ENCODE measurements at places on chromosomes 7 and 10. TPM values are rescaled to one million over a fixed set of nuclear protein-coding genes. Genes with fewer than 3 reads are reported as not detected.

Gene PUS7
- 5.8 TPM for total RNA-seq

Gene ELMO1
- 1.3 TPM for total RNA-seq

Gene EIF5AL1
- total RNA-seq: 1.5 TPM

Gene CLIP2
- 89.9 TPM for total RNA-seq

Gene LIPM
- total RNA-seq: 0.82 TPM

Gene GPR26
- total RNA-seq: not detected

Gene C10orf90
- 1.1 TPM for total RNA-seq

Gene C7orf57
- total RNA-seq: 0.09 TPM

Gene GDF2
- total RNA-seq: not detected

Gene MAT1A
- not detected for total RNA-seq

Gene HOXA9
- not detected for total RNA-seq

Gene DGKI
- 4.7 TPM for total RNA-seq

Gene KIAA1549
- 3.7 TPM for total RNA-seq

Gene LRRC17
- total RNA-seq: 95.6 TPM

Gene UBE2D4
- total RNA-seq: 32.3 TPM

Gene HTR5A
- total RNA-seq: not detected

Gene ANKIB1
- 118 TPM for total RNA-seq

Gene IFIT1B
- total RNA-seq: not detected

Gene SRRT
- total RNA-seq: 41.2 TPM

Gene TCERG1L
- total RNA-seq: not detected

Gene OPN4
- not detected for total RNA-seq

Gene ZNF518A
- 8.6 TPM for total RNA-seq

Gene SPDYE2
- not detected for total RNA-seq

Gene SPAM1
- total RNA-seq: not detected

Gene FOXI2
- not detected for total RNA-seq

Gene IDI2
- not detected for total RNA-seq

Gene GJD4
- total RNA-seq: not detected

Gene COG5
- total RNA-seq: 53.1 TPM

Gene GHRHR
- total RNA-seq: not detected

Gene AKR1C8
- total RNA-seq: not detected

Gene ELN
- total RNA-seq: 101 TPM

Gene TMUB1
- 11.7 TPM for total RNA-seq

Gene HOXA6
- not detected for total RNA-seq

Gene SPDYE6
- not detected for total RNA-seq

Gene PLPP4
- total RNA-seq: not detected

Gene ADCY1
- 0.72 TPM for total RNA-seq

Gene TAS2R41
- not detected for total RNA-seq

Gene SPDYE9
- 0.08 TPM for total RNA-seq

Gene SEMA4G
- 0.81 TPM for total RNA-seq

Gene HTR7
- 0.25 TPM for total RNA-seq

Gene RARRES2
- 1.4 TPM for total RNA-seq

Gene DNAJB12
- 17.7 TPM for total RNA-seq

Gene CRYGN
- total RNA-seq: 0.16 TPM

Gene CCL26
- 1.2 TPM for total RNA-seq

Gene LAMB1
- 332 TPM for total RNA-seq

Gene CEP41
- 21.6 TPM for total RNA-seq

Gene CABCOCO1
- 3.4 TPM for total RNA-seq

Gene VPS26A
- 49.2 TPM for total RNA-seq

Gene STEAP1
- total RNA-seq: 83.4 TPM

Gene PPA1
- total RNA-seq: 394 TPM

Gene NPY4R
- not detected for total RNA-seq

Gene FOXP2
- total RNA-seq: 17.4 TPM

Measured in fibroblast of the aortic adventitia (primary cell).